ENCODE measurements at places on chromosomes 6 and 20.

GRCh38 chr6:107956181-107956580, 1.8 kb downstream of the SEC63 start:
- DNase-seq, result no peak

GRCh38 chr6:86412057-86412456, 525.3 kb upstream of the HTR1E start:
- no peak for DNase-seq

DNA sequence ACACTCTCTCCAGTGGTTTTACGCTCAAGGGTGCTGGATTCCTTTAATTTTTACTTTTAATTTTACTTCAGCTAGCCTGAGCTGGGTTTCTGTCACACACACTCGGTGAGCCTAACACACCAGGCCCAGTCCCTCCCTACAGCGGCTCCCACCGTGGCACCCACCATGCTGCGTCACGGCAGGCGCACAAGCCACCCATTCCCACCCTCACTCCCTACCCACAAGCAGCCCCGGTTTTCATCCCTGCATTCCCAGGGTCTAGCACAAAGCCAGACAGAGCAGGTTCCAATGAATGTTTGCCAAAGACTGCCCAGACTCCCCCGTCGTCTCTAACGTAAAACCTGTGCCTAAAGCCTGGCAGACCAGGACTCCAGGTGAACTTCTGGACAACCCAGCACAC, 50.3 kb downstream of the MYH7B start:
- DNase-seq, result no peak

- DNase-seq, result no peak
Observed at GRCh38 chr20:53990768-53991450, 79.5 kb downstream of the BCAS1 start.

DNA sequence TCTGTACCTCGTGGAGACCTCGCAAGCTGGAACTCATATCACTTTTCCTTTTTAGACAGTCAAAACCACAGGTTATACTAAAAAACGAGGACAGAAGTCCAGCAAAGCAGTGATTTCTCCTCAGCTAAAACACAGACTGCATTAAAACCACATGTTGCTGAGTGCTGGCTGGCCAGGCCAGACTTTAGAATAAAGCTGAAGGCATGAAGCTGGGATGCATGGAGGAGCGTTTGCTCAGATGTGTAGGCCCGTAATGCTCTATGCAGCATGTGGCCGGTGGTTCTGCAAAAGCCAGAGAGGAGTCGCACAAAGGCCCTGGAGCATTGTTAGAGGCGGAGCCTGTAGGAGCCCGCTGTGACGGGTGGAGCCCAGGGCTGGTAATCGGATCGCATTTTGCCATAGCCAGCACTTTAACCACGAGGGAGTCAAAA, 83.6 kb downstream of the SMOC2 start:
- DNase-seq, result no peak

- DNase-seq, result no peak
Observed at GRCh38 chr6:56915832-56916231, 39.1 kb upstream of the BEND6 start.

DNA sequence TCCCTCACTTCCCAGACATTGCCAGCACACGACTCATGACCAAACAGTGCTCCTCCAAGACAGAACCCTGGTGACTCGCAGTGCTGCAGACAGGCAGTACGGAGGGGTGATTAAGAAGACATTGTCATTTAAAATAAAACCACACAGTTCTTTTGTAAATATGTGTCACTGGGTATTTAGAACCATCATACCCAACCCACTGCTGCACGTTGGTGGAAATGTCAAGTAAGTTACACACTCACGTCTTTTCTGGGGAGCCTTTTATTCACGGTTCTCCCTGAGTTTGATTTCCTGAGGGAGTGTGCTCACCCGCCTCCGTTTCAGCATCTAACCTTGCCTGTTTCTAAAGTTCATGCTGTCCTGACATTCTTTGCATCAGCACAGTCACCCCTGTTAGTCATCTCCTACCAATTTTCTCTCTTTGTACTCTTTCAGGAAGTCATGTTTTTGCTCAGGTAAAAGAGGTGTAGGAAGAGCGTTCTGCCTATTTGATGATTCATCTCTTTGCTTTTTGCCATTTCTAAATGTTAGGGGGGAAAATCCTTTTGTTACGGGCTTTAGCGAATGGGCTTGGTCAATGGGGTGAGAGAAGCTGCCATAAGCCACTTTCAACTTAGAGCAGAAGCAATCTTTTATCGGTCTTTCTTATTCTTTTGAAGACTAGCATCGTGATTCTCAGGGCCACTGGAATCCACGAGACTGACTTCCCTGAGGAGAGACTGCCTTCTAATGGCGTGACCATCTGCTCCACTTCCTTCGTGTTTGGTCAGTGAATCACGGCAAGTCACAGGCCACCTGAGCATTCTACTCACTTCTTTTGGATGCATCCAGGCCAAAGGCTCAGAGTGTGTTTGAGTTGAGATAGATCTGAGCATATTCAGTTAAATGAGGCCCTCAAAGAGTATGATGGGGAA, 512.8 kb upstream of the JARID2 start:
- no peak for DNase-seq

- no peak for DNase-seq
Observed at GRCh38 chr6:110756817-110757216, 58.5 kb downstream of the CDK19 start.

GRCh38 chr20:11429889-11430519, 487.7 kb upstream of the BTBD3 start:
- no peak for DNase-seq

DNA sequence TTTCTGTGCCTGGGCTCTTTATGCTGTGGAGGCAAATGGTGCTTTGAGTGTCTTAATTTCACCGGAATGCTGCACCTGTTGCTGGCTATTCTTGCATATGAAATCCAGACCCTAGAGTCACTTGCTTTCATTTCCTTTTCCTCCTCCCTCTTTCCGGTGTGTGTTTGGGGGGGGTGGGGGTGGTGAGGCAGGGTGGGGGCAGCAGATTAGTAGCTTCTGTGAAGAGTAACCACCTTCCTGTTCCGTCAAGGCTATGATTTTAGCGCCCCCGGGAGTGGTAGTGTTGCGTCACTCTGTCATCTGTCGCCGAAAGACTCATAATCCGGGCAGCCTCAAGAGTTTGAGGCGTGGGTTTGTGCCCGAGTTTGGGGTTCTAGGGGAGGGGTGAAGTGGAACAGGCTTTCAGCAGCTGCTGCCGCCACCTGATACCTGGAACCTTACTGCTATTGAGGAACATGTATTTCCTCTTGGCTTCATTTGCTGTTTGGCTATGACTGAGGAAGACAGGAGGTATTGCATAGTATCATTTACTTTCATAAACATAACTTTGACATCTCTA, 49.1 kb downstream of the UTRN start:
- DNase-seq, result no peak

DNA sequence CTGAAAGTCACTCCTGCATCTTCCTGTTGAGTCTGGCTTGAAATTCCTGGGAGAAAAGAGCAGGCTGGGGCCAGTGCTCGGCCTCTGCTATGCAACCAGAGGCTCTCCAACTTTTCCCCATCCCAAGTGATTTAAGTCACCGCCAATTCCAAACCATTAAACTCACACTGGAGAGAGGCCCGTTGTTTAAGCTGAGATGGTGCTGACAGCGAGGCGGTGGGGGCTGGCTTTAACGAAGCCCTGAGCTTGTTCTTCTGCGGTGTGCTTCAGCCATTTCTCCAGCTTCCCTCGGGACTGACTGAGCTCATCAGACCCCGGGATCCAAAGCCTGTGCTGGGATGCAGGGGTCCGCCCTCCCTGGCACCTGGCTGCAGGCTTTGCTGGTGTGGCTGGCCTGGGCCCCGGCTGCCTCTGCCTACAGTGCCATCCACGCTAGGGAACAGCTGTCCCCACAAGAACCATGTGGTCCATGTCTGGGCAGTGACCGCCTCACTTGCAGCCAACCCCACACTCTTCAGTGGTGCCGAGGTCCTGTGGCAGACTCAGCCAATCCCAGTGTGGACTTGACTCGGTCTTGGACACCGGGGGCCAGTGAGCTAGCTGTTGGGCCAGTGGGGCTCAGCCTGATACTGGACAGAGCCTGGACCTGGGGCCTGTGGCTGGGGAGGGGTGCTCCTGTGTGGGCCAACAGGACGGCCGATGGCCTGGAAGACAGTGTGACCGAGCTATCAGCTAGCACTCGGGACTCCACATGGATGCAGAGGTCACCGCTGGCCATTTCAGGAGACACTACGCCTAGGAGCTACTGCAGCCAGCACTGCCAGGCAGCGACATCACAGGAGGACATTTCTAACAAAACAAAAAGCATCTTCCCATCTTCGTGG, 21.2 kb downstream of the RAMACL start:
- no peak for DNase-seq

DNA sequence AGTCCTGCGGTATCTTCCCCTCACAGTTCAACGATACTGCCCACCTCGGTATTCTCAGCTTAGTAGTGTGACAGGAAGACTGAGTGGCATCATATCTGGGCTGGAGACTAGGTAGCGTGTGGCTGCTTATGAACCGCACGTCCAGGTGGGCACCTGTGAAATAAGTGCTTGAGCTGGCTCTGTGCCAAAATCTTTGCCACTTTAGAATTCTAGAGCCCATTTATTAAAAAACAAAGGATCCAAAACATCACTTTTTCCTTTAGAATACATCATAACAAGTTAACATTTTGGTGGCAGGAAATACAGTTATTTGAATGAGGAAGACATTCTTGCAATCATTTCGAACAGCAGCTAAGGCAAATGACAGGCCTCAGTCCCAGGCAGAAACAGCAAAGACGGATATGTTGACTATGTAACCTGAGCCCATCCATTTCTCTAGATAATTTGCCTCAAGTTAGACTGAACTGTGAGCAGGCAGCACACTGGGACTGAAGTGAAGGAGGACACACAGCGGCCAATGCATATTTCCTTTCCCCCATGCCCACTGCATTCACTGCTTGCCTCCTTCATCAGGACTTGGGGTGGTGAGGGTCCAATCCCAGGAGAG, 136.6 kb downstream of the GMDS start:
- no peak for DNase-seq

DNA sequence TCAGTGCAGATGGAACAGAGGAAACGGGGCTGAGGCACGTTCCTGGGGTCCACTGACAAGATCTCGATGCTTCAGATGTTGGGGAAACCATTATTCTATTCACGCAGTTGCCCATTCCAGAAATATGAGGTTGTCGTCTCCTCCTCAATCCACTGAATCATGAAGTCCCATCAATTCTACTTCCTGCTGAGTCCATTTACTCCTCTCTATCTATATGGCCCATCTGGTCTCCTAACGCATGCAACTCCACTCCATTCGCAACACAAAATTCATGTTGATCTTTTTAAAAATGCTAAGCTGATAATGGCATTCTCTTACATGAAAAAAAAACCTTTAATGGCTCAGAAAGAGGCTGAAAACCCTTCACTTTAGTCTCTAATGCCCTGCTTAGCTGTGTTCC, 37.5 kb downstream of the MAP3K5 start:
- DNase-seq, result no peak

GRCh38 chr6:79011940-79012339, 66.1 kb downstream of the PHIP start:
- no peak for DNase-seq

DNA sequence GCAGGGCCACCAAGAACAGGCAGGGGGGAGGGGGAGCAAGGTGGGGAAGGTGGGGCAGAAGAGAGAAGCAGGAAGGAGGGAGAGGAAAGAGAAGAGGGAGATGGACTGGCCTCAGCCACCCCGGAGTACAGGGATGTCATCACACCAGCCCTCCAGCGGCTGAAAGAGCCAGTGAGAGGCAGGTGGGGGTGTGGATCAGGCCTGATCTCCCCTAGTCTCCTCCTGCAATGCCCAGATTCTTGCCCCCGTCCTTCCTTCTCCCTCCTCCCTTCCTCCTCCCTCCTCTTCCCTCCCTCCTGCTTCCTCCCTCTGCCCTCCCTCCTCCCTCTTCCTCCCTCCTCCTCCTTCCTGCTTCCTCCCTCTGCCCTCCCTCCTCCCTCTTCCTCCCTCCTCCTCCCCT, 61.5 kb downstream of the YTHDF1 start:
- DNase-seq, result no peak

DNA sequence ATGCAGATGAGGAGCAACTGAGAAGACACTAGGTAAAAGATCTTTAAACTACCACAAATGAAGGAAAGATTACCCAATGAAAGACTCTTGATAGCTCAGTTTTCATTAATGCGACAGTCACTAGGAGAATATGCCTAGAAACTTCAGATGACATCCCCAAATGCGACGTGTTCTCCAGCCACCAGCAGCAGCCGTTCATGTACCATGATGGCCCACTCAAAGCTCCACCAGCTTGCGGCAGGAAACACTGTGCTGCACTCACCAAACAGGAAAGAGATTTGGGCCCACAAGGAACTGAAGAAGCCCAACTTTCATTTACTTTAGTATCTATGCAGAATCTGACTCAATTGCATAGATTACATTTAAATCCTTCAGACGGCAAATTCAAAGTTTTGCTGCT, 7.5 kb downstream of the DIDO1 start:
- DNase-seq, result no peak

GRCh38 chr20:64083378-64083803, 807 bp downstream of the LKAAEAR1 start:
- DNase-seq, result peak; percentile 88

DNA sequence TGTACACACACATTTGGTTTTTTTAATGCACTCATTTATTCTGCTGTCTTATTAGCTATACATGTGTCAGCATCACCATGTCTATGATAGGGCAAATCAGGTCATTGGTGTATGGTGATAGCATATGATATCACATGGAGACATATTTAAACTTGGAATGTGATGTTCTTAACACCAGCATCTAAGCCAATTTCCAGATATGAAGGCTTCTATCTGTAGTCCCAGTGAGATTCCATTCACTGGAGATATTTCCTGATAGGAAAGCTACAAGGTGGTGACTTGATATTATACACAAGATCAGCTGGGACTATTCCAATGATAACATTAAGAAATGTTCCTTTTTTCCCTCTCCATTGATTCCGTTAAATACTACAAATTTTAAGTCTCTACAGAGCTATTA, 89.3 kb downstream of the TASP1 start:
- no peak for DNase-seq

- no peak for DNase-seq
Observed at GRCh38 chr20:37971561-37972127, 61.6 kb downstream of the TTI1 start.

GRCh38 chr6:148508401-148509041, 165.9 kb downstream of the SASH1 start:
- no peak for DNase-seq

- DNase-seq, result no peak
Observed at GRCh38 chr6:113971741-113972140, 793 bp upstream of the HDAC2 start.

DNA sequence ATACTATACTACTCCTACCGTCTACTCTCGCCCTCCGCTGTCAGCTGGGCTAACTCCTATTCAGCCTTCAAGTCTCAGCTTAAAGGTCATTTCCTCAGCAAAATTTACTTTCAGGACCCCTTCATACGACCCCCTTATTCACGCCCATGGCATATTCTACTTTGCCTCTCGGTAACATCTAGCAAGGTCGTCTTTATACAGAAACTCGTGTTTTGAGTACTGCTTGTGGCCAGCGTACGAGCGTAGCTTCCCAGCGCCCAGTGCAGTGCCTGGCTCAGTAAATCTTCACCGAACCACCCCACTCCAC, 546 bp downstream of the CRNKL1 start:
- DNase-seq, result no peak

All from GDM1 (cell line).